ENCODE measurements at places on chromosomes 6 and 20.

DNA sequence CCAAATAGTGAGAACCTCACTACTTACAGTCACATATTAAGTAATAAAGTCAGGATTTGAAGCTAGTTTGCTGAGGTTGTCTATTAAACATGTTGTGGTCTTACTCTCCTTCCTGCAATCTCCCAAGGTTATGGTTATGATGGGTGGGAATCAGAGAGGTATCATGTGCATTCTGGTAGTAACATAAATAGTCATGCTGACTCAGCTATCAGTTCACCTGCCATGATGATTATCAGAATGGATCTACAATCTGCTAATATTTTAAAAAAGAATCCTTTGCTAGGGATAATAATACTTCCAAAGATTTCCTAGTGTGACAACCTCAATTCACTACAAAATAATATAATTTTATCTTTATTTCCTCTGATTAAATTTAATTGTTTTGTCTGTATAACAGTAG is 671.9 kb downstream of the KHDRBS2 start:
- DNase-seq: no peak

- no peak for DNase-seq
Observed at GRCh38 chr6:132731086-132731485, 17.2 kb upstream of the VNN1 start.

DNA sequence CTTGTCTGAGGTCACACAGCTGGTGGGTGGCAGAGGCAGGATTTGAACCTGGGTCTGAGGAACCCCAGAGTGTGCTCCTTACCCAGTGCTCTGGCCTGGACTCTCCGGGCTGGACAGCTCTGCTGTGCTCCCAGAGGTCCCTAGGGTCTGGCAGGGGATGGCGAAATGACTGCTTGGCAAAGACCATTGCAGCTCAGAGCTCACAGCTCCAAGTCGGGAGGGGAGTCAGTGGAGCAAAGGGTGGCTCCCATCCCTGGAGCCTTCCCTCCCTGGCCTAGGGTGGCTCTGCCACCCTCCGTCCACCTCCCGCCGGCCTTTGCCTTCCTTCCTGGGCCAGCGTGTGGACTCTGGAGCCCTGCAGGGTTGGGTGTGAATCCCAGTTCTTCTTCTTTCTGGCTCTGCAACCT is 17.5 kb downstream of the CEBPB start:
- DNase-seq: no peak

- DNase-seq: no peak
Observed at GRCh38 chr6:136775548-136775947, 16.7 kb downstream of the MAP3K5 start.

- DNase-seq: no peak
Observed at GRCh38 chr6:83556871-83557270, 44.5 kb downstream of the PRSS35 start.

GRCh38 chr6:63804381-63804956 is 168.9 kb downstream of the PHF3 start:
- DNase-seq: no peak

DNA sequence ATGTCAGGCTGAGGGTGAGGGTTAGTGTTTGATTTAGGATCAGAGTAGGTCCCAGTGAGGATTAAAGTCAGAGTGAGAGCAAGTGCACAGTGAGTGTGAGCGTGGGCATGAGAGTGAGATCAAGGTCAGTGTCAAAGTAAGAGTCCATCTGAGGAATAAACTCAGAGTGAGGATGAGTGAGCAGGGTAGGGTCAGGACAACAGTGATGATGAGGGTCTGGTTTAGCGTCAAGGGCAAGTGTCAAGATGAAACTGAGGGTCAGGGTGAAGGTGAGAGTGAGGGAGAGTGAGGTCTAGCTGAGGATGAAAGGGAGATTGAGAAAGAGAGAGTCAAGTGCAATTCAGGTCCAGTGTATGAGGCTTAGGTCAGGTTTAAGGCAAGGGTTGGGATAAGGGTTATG is 7.7 kb upstream of the ZNF343 start:
- no peak for DNase-seq

GRCh38 chr6:140478631-140479030 is 1104.2 kb upstream of the CITED2 start:
- DNase-seq: no peak

DNA sequence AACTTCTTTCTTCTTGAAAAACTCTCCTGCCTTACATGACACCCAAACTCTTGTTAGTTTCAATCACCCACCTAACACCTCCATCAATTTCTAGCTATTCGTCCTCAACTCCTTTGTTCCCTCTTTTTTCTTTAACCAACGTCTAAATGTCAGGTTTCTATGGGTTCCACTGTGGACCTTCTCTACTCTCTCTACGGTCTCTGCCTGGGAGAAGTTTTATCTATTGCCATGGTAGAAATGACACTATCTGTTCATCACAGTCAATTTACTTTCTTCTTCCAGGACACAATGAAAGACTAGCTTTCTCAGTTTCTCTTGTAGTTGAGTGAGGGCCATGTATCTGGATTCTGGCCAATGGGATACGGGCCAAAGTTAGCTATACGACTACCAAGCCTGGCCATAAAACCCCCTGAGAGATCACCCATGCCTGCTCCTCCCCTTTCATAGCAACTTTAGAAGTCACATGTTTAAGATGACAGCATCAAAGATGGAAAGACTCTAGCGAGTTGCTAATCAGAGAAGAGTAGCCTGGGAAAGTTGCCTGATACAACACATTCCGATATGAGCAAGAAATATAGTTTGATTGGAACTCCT is 17.9 kb downstream of the RNGTT start:
- DNase-seq: no peak

- no peak for DNase-seq
Observed at GRCh38 chr6:3607171-3607570, 144.3 kb downstream of the PXDC1 start.
